ENCODE measurements at places on chromosomes 7 and 10.

DNA sequence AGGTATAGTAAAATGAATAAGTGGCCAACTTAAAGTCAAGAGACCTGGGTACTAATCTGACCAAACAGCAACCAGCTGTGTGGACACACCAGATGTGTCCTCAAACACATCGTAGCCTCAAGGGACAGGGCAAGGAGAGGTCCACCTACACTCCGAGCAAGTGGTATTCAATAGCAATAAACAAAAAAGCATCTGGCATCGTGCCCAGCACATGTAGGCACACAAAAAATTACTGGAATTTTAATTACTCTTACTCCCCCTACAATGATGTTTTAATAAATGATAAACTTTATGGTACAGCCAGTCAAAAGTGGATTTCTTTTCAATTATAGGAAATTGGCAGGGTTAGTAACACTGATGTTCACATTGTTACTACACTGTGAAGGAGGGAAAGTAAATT lies 3.5 kb upstream of the RGS10 start:
- no peaks in the 10 kb centered on the region for H3K27me3 ChIP-seq
- no peak overlapping the region for H3K4me3 ChIP-seq
- H3K36me3 ChIP-seq = no peaks in the 10 kb centered on the region
- H3K27ac ChIP-seq = no peak overlapping the region

- no peak overlapping the region for H3K4me3 ChIP-seq
- no peaks in the 10 kb centered on the region for H3K4me1 ChIP-seq
- H3K27ac ChIP-seq = no peak overlapping the region
- DNase-seq = no peak
Measured at GRCh38 chr10:97479939-97480338, 18.3 kb downstream of the MMS19 start.

DNA sequence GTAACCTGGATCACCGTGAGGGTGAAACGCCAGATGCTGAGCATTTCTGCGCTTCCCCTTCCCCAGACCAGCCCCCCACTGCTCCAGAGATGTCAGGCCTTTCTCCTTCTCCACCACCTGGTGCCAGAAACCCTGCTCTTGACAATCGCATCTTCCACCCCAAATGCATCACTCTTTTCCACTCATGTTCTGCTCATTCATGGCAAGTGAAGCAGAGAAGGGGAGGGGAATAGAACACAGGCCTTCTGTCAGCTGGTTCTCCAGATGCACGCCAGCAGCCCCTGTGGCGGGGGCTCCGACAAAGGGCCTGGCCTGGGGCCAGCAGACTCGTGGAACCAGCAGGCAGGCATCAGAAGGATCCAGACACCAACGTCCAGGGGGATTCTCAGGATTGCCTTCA lies 68.5 kb upstream of the SVIL start:
- no peak overlapping the region for H3K4me3 ChIP-seq
- no peaks in the 10 kb centered on the region for H3K36me3 ChIP-seq
- H3K4me1 ChIP-seq = peaks cover 4% of the 10 kb centered on the region
- no peaks in the 10 kb centered on the region for H3K27me3 ChIP-seq
- no peak for DNase-seq

GRCh38 chr7:41738806-41739205 lies 35.9 kb upstream of the INHBA start:
- no peaks in the 10 kb centered on the region for H3K36me3 ChIP-seq
- no peak overlapping the region for H3K27ac ChIP-seq
- H3K4me3 ChIP-seq = no peak overlapping the region
- H3K27me3 ChIP-seq = no peaks in the 10 kb centered on the region
- no peaks in the 10 kb centered on the region for H3K4me1 ChIP-seq
- DNase-seq = no peak

GRCh38 chr7:66353547-66353946 lies 148.4 kb downstream of the TPST1 start:
- peaks cover 7% of the 10 kb centered on the region for H3K36me3 ChIP-seq
- H3K27me3 ChIP-seq = no peaks in the 10 kb centered on the region
- H3K27ac ChIP-seq = no peak overlapping the region
- H3K4me1 ChIP-seq = peaks cover 14% of the 10 kb centered on the region

DNA sequence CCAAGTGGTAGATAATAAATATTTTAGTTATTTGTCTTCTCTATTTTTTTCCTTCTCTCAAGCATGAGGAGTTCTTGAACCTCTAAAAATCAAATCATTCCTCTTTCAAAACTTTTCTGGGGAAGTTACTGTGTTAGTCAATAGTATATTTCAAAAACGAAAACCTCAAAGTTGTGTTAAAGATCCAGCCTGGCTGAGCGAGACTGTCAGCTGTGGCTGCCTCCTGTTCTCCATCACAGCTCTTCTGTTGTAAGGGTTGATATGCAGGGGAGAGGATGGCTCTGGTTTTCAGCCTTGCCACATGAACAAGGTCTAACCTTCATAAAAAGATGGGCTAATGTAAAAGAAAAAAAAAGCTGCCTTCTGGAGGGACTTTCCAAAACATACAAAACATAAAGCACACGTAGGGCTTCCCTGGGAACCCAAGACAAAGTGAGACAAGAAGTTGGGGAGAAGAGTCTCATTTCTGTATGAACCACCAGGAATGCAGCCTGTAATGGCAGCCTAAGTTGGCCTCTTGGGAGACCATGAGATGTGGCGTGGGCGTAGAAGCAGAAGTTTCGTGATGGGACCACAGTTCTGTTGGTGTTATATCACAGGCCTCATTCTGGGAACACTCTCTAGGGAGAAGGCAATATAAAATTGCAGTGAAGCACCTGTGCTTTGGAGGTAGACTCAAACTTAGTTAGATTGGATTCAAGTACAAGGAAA lies 77.9 kb upstream of the FHIP2A start:
- no peak overlapping the region for H3K4me3 ChIP-seq
- H3K4me1 ChIP-seq = no peaks in the 10 kb centered on the region
- H3K27ac ChIP-seq = no peak overlapping the region
- no peaks in the 10 kb centered on the region for H3K27me3 ChIP-seq

- H3K4me1 ChIP-seq = no peaks in the 10 kb centered on the region
- no peaks in the 10 kb centered on the region for H3K27me3 ChIP-seq
- no peaks in the 10 kb centered on the region for H3K36me3 ChIP-seq
- no peak overlapping the region for H3K27ac ChIP-seq
- DNase-seq = no peak
Measured at GRCh38 chr10:6667679-6668270, 87.7 kb upstream of the PRKCQ start.

DNA sequence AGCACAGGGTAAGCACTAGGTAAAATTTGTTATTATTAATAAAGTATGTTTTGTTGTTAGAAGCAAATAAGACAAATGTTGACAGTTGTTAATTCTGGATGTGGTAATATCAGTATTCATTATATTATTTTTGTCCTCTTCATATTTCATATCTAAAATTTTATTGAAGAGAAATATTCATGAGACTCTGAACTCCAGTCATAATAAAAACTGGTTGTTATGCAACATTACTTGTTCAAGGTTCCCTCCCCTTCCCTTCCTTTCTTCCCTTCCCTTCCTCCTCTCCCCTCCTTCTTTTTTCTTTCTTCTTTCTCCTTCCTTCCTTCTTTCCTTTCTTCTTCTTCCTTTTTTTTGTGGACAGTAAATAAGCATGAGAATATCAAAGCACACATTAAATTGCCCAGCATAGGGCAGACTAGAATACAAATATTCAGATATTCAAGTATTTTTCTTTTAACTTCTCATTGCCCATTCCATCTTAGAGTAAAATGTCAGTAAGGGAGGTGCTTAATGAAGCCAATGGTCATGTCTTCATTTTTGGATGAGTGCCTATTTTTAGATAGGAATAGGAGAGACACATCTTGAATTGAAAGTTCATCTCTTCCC lies 245.0 kb downstream of the INHBA start:
- no peak overlapping the region for H3K4me3 ChIP-seq
- no peaks in the 10 kb centered on the region for H3K36me3 ChIP-seq
- DNase-seq = no peak
- no peaks in the 10 kb centered on the region for H3K27me3 ChIP-seq
- H3K27ac ChIP-seq = no peak overlapping the region

GRCh38 chr10:108688314-108688713 lies 1235.0 kb downstream of the XPNPEP1 start:
- no peak overlapping the region for H3K4me3 ChIP-seq
- no peaks in the 10 kb centered on the region for H3K4me1 ChIP-seq
- no peak for DNase-seq
- no peaks in the 10 kb centered on the region for H3K27me3 ChIP-seq
- H3K27ac ChIP-seq = no peak overlapping the region
- H3K36me3 ChIP-seq = no peaks in the 10 kb centered on the region

DNA sequence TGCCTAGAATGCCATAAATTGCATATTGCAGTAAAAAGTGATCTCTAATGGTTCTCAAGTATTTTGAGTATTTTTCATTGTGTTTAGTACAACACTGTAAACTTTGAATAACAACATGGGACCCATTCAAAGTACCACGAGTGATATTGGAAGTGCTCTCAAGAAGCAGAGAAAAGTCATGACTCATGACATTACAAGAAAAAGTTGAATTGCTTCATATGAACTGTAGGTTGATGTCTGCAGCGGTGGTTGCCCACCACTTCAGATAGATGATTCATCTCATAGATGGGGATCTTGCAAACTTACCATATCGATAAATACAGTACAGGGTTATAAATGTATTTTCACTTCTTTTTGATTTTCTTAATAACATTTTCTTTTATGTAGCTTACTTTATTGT lies 33.9 kb downstream of the ENTPD1 start:
- peaks cover 26% of the 10 kb centered on the region for H3K4me1 ChIP-seq
- H3K27me3 ChIP-seq = no peaks in the 10 kb centered on the region
- DNase-seq = no peak
- no peaks in the 10 kb centered on the region for H3K36me3 ChIP-seq
- no peak overlapping the region for H3K4me3 ChIP-seq
- H3K27ac ChIP-seq = no peak overlapping the region

- no peak for DNase-seq
- H3K27me3 ChIP-seq = no peaks in the 10 kb centered on the region
- H3K4me3 ChIP-seq = no peak overlapping the region
- H3K27ac ChIP-seq = no peak overlapping the region
Measured at GRCh38 chr7:125423458-125424155, 494.0 kb upstream of the POT1 start.

DNA sequence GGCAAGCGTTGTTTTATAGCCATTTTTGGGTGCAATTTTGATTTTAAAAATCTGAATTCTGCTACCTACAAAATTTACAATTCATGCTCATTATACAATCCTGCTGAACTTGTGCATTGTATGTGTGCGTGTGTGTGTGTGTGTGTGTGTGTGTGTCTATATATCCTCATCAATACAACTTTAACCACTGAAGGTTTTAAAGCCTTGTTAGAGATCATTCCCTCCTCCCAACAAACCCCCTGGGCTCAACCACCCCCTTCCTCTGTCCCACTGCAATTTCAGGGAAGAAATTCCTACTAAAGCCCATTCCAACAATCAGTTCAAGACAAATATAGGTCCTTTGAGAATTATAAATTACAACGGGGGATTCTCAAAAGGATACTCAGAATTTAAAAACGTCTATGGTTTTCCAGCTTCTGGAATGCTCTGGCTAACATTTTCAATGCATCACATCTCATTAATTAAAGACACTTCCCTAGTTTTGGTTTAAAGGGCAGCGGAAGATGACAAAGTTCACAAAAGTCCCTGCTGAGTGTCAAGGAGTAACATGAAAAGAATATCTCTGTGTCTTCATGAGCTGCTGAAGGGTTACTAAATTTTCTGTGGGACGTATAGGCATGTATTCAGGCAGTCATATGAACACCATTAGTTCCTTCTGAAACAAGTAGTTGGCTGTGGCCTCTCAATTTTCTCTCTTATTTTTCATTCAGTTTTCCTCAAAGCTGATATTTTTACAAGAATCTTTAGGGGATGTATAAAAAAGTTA lies 889 bp upstream of the SEMA3A start:
- H3K4me3 ChIP-seq = peak overlapping the region; percentile 46
- no peak for DNase-seq
- H3K27ac ChIP-seq = no peak overlapping the region
- H3K36me3 ChIP-seq = no peaks in the 10 kb centered on the region
- no peaks in the 10 kb centered on the region for H3K4me1 ChIP-seq
- H3K27me3 ChIP-seq = no peaks in the 10 kb centered on the region

DNA sequence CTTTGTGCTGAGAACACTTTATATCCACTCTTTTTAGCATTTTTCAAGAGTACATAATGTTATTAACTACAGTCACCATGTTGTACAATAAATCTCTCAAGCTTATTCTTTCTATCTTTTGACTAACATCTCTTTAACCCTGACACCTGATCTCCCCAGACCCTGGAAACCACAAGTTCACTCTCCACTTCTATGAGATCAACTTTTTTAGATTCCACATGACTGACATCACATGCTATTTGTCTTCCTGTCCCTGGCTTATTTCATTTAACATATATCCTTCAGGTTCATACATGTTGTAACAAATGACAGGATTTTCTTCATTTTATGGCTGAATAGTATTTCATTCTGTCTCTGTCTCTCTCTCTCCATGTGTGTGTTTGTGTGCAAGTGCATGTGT lies 15.5 kb downstream of the SLC13A1 start:
- H3K27me3 ChIP-seq = no peaks in the 10 kb centered on the region
- no peaks in the 10 kb centered on the region for H3K36me3 ChIP-seq
- no peaks in the 10 kb centered on the region for H3K4me1 ChIP-seq
- no peak overlapping the region for H3K27ac ChIP-seq
- no peak for DNase-seq
- no peak overlapping the region for H3K4me3 ChIP-seq

GRCh38 chr10:120926611-120927010 lies 75.4 kb downstream of the WDR11 start:
- H3K4me1 ChIP-seq = no peaks in the 10 kb centered on the region
- peak; percentile 54 for DNase-seq
- H3K36me3 ChIP-seq = no peaks in the 10 kb centered on the region
- H3K27me3 ChIP-seq = no peaks in the 10 kb centered on the region

GRCh38 chr7:20312562-20312961 lies 18.1 kb upstream of the ITGB8 start:
- no peaks in the 10 kb centered on the region for H3K36me3 ChIP-seq
- H3K27me3 ChIP-seq = no peaks in the 10 kb centered on the region
- H3K27ac ChIP-seq = no peak overlapping the region
- H3K4me3 ChIP-seq = no peak overlapping the region
- DNase-seq = no peak

- no peaks in the 10 kb centered on the region for H3K4me1 ChIP-seq
- no peak overlapping the region for H3K4me3 ChIP-seq
- no peak for DNase-seq
- peak overlapping the region; percentile 88 for H3K27ac ChIP-seq
- H3K27me3 ChIP-seq = no peaks in the 10 kb centered on the region
- H3K36me3 ChIP-seq = no peaks in the 10 kb centered on the region
Measured at GRCh38 chr7:40439686-40440085, 304.9 kb downstream of the SUGCT start.

GRCh38 chr10:34222359-34222758 lies 592.7 kb downstream of the PARD3 start:
- no peaks in the 10 kb centered on the region for H3K27me3 ChIP-seq
- H3K4me1 ChIP-seq = no peaks in the 10 kb centered on the region
- H3K27ac ChIP-seq = no peak overlapping the region
- H3K36me3 ChIP-seq = no peaks in the 10 kb centered on the region
- no peak for DNase-seq
- no peak overlapping the region for H3K4me3 ChIP-seq

DNA sequence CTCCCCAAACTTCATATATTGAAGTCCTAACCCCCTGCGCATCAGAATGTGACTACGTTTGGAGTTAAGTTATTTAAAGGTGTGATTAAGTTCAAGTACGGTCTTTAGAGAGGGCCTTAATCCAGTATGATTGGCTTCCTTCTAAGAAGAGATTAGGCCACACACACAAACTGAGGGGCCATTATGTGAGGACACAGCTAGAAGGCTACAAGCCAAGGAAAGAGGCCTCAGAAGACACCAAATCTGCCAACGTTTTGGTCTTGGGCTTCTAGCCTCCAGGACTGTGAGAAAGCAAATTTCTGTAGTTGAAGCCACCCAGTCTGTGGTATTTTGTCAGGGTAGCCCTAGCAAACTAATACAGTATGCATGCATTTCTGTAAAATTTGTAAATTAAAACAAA lies 41.7 kb downstream of the REEP3 start:
- no peaks in the 10 kb centered on the region for H3K4me1 ChIP-seq
- H3K27ac ChIP-seq = no peak overlapping the region
- no peaks in the 10 kb centered on the region for H3K36me3 ChIP-seq
- H3K27me3 ChIP-seq = no peaks in the 10 kb centered on the region
